NT2/D1 (cell line): ENCODE measurements at places on chromosomes 1 and 21.

DNA sequence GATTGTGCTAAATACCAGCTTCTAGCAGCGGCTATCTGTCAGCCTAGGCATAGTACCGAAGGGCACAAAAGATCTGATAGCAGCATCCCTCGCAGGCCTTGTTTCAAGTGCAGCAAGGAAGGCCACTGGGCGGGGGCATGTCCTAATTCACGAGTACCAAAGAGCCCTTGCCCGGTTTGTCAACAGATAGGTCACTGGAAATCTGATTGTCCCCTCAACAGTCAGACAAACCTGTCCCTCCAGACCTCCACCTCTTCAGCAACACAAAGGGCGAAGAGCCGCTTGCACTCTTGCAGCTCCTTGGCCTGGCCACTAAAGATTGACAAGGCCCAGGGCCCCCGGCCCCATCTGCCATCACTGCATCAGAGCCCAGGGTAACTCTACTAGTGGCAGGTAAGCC lies 22.7 kb upstream of the CA6 start:
- DNase-seq = no peak

DNA sequence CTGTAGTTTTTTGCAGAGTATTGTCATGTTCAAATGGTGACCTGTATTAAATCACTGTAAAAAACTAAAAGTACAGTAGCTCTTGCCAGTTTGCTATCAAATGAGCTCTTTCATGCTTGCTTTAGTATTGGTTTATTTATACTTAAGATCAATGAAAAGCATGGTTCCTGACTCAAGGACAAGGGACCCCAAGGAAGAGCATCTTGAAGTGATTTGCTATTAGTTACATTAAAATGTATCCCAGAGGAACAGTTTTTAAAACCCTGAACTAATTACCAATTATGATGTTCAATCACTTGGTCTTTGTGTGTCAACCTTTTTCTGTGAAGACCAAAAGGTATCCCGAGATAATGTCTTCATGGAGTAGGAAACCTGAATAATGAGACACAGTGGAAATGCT lies at the start of gene OR13G1:
Gene OR13G1, minus strand, starts transcription at position 101 of the 400 bp plus-strand sequence. CDS start 6,698 bp downstream, outside the sequence.
- DNase-seq = no peak

GRCh38 chr1:177969825-177970371 lies at the start of gene SEC16B:
Gene SEC16B, minus strand, starts transcription at chr1:177970058. Its CDS starts 2,077 bp downstream, at chr1:177967981.
- no peak for DNase-seq

DNA sequence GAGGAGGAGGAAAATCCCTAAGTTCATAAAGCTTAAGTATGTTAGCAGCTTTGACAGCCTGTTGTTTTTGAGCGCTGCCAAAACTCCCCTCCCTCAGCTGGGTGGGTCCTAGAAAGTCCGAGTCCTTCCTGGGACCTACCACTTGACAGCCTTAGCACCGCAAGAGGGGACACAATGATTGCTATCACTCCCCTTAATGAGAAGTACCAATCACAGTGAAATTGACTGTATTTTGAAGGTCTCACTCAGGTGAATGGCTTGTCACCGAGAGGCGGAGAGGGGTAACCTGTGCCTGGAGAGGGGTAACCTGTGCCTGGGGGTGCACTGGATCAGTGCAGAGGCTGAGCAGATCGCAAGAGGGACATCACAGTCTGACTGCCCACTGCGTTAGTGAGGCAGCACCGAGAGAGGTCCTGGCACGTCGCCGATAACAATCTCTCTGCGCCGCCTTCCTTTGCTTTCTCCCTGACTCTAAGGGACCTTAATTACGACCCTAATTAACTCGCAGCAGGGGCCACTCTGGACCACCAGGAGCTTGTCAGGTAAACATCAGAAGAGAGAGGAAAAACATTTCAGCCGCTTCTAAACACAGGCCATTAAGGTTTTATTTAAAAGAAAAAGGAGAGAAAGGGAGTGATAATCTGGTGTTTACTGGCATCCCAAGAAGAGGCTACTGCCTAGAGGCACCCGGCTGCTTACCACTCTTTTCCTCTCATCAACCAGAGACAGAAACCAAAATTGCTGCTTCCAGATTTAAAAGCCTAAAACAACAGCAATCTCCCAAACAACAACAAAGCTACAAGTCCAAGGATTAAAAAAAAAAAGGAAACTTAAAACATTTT lies 25.7 kb upstream of the KCNK1 start:
- DNase-seq = peak; percentile 86

DNA sequence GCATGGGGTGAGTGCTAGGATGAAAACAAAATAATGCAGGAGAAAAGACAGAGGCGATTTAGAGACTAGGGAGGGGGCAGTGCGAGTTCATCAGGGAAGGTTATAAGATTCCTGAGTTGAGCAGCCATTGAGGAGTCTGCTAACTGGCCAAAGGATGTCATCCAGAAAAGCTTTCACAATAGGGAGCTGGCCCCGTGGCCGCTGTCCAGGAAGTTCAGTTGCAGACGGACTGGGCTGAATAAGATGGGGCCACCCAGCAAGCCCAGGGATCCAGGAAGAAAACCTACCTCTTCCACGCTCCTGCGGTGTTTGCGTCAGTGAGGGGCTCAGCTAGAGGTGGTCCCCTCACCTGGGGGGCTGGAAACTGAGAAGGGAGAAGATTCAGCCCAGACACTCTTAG lies 4.0 kb upstream of the PKP1 start:
- DNase-seq = no peak

DNA sequence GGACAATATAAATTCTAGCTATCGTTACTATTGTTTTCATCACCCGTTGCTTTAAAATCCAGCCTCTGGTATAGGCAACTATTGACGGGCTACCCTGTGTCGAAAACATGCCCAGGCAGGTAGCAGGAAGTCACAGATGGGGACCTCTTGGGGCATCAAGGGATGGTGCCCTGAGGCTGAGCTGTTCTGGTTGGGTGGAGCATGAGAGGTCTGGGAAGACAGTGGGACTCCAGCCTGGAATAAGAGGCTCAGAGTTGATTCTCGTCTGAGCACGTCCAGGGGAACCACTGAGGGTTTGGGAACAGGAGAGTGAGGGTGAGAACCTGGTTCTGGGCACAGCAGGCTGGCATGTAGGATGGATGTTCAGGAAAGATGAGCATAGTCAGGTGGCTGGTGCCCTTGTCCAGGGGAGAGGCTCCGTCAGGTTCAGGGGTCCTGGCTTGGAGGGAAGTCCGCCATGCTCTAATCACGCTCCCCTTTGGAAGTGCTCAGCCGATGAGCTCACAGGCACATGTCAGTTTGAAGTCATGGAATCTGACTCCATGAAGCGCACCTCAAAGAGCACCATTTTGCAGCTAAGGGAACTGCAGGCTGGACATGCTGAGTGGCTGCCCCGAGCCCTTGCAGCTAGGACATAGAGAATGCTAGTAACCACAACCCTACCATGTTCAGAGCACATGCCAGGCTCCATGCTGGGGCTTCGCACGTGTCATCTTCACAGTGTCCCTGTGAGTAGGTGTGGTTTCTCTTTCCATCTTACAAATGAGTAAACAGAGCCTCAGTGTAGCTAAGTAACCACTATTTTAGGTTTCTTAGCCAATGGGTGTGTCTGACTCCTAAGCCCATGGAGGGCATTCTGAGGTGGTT lies 21.0 kb downstream of the PCSK9 start:
- DNase-seq = no peak
